Activated CD4-positive, alpha-beta T cell treated with anti-CD3 and anti-CD28 coated beads, Interleukin-2, amount 10 ng/mL, durations not matched to agents 24 days and 14 days (primary cell): ENCODE measurements at places on chromosomes 1 and 21.

- no peak overlapping the region for H3K4me3 ChIP-seq
- H3K36me3 ChIP-seq: peaks cover 57% of the 10 kb centered on the region
- H3K27ac ChIP-seq: no peak overlapping the region
- H3K27me3 ChIP-seq: no peaks in the 10 kb centered on the region
- DNase-seq: no peak
- H3K4me1 ChIP-seq: peaks cover 4% of the 10 kb centered on the region
Measured at GRCh38 chr1:24673341-24673740, 30.2 kb downstream of the SRRM1 start.

DNA sequence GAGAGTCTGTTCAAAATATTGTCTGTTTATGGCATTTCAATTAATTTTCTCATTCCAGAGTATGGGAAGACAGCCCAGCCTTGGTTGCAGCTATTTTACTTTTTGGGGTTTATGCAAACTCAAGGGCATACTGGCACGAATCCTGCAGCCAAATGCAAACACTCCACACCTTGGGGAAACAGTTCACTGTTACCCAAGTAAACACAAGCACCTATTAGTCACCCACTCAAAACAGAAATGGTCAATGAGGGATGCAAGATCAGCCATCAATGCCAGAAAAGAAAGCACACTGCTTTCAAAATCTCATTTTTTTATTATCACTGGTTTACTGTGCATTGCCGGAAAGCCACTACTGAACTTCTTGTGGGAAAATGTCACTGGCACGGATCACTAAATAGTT lies 170.6 kb downstream of the RUNX1 start:
- no peak overlapping the region for H3K27ac ChIP-seq
- DNase-seq: no peak
- H3K27me3 ChIP-seq: no peaks in the 10 kb centered on the region
- peaks cover 38% of the 10 kb centered on the region for H3K4me1 ChIP-seq
- no peak overlapping the region for H3K4me3 ChIP-seq
- peaks cover 72% of the 10 kb centered on the region for H3K36me3 ChIP-seq

DNA sequence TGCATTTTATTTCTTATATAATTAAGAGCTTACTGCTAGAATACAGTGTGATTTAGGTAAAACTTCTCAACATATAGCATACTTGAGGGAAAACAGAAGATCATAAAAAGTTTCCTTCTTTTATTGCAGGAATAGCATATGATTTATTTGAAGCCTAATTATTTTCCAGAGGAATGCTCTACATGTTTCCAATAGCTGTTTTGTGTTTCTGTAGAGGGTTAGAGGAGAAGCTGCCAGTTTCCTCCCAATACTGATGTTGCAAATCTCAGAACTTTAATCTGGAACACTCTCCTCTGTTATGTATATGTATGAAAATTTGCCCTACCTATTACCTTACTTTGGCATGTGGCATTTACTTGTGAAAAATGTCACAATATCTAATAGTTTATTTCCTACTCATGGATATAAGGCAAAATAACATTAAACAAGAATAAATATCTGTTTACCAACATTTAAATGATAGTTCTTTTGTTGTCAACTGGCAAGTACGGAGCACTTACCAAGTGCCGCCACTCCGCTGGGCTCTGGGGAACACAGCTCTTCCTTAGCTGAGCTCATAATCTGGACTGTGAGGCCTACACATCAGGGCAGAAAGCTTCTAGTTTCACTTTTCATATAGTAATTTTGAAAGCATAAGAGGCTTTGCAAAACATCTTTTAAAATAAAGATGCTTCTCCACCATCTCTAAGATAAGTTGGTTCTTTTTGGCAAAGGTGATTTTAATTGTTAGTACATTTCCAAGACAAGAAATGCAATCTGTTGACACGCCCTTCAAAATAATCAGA lies 239.8 kb upstream of the C1orf105 start:
- no peaks in the 10 kb centered on the region for H3K36me3 ChIP-seq
- peak; percentile 84 for DNase-seq
- H3K4me3 ChIP-seq: peak overlapping the region; percentile 82
- H3K27me3 ChIP-seq: no peaks in the 10 kb centered on the region

- no peak overlapping the region for H3K4me3 ChIP-seq
- H3K4me1 ChIP-seq: peaks cover 5% of the 10 kb centered on the region
- no peak overlapping the region for H3K27ac ChIP-seq
- H3K27me3 ChIP-seq: peaks cover 39% of the 10 kb centered on the region
- no peaks in the 10 kb centered on the region for H3K36me3 ChIP-seq
Measured at GRCh38 chr1:190475421-190476141, 2.1 kb downstream of the BRINP3 start.

GRCh38 chr21:42576639-42577038 lies 63.0 kb downstream of the SLC37A1 start:
- no peak for DNase-seq
- H3K4me1 ChIP-seq: no peaks in the 10 kb centered on the region
- H3K36me3 ChIP-seq: peaks cover 27% of the 10 kb centered on the region
- H3K27me3 ChIP-seq: no peaks in the 10 kb centered on the region
- H3K27ac ChIP-seq: no peak overlapping the region
- no peak overlapping the region for H3K4me3 ChIP-seq

GRCh38 chr1:223161321-223161720 lies 18.3 kb upstream of the TLR5 start:
- H3K4me1 ChIP-seq: no peaks in the 10 kb centered on the region
- H3K4me3 ChIP-seq: no peak overlapping the region
- H3K36me3 ChIP-seq: no peaks in the 10 kb centered on the region
- H3K27ac ChIP-seq: no peak overlapping the region
- DNase-seq: no peak
- peaks cover 2% of the 10 kb centered on the region for H3K27me3 ChIP-seq

DNA sequence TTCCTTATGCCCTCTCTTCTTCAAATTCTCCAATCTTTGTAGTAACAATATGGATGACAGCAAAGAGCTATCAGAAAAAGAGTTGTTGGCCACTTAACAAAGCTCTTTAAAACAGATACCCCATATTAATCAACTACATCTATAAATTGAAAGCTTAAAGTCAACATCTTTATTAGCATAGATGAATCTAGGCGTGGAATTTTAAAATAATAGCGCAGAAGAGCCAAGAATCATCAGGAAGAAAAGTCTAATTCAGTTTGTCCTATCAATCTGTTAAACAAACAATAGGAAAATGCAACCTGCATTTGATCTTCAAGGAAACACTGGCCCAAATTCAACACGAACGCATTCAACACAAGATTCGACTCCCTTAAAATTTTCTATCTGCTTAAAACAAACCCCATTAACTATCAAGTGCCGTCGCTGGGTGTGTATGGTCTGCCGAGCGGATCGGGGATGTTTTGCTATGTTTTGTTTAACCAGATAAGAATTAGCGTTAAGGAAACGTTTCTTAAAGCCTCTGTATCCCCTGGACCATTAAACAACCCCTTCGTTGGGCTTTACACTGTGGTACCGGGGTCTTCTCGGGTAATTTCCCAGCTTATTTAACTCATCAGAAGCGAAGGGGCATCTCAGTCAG lies 1.0 kb downstream of the LYST start:
- peak overlapping the region; percentile 99 for H3K4me3 ChIP-seq
- H3K27me3 ChIP-seq: no peaks in the 10 kb centered on the region
- no peak for DNase-seq

GRCh38 chr1:37162059-37162458 lies 127.7 kb upstream of the GRIK3 start:
- no peak overlapping the region for H3K4me3 ChIP-seq
- no peak overlapping the region for H3K27ac ChIP-seq
- DNase-seq: no peak

- no peaks in the 10 kb centered on the region for H3K36me3 ChIP-seq
- no peak overlapping the region for H3K4me3 ChIP-seq
- H3K4me1 ChIP-seq: no peaks in the 10 kb centered on the region
- no peak for DNase-seq
- no peak overlapping the region for H3K27ac ChIP-seq
Measured at GRCh38 chr1:35650416-35650815, 9.1 kb upstream of the PSMB2 start.

DNA sequence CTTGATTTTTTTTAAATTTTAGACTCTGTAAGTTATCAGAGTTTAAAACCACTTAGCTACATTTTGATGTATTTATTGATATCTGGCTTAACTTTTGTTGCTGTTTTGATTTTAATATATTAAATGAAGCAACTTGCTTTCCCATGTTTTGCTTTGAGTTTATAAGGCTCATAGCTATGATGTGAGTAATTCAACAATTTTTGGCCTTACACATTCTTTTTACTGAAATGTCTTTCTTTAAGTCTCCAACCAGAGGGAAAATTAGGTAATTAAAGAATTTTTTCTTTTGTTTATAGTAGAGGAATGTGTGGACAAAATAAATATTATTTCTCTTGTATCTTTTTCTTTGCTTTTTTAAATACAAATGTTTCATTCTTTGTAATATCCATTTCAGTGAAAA lies 258.3 kb upstream of the ADAMTS5 start:
- no peaks in the 10 kb centered on the region for H3K4me1 ChIP-seq
- no peaks in the 10 kb centered on the region for H3K27me3 ChIP-seq

DNA sequence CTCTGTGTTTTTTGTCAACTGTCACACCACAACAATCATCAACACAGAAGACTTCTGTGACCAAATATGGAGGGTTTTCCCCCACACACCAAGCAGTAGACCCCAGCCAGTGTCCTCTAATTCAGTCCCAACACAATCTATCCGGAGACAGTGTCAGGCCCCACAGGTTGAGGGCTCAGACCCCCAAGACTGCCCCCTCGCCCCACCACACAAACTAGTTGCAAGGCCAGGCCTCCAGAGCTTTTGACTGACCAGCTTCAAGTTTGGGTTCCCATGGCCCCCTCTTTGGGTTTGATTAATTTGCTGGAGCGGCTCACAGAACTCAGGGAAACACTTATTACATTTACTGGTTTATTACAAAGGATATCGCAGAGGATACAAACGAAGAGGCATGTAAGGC lies 37.2 kb downstream of the NEK2 start:
- H3K27me3 ChIP-seq: peaks cover 7% of the 10 kb centered on the region
- H3K4me3 ChIP-seq: no peak overlapping the region

GRCh38 chr21:18222346-18222745 lies 22.3 kb upstream of the CHODL start:
- no peak for DNase-seq
- no peaks in the 10 kb centered on the region for H3K4me1 ChIP-seq
- H3K27ac ChIP-seq: no peak overlapping the region
- no peaks in the 10 kb centered on the region for H3K36me3 ChIP-seq
- no peaks in the 10 kb centered on the region for H3K27me3 ChIP-seq
- H3K4me3 ChIP-seq: no peak overlapping the region

DNA sequence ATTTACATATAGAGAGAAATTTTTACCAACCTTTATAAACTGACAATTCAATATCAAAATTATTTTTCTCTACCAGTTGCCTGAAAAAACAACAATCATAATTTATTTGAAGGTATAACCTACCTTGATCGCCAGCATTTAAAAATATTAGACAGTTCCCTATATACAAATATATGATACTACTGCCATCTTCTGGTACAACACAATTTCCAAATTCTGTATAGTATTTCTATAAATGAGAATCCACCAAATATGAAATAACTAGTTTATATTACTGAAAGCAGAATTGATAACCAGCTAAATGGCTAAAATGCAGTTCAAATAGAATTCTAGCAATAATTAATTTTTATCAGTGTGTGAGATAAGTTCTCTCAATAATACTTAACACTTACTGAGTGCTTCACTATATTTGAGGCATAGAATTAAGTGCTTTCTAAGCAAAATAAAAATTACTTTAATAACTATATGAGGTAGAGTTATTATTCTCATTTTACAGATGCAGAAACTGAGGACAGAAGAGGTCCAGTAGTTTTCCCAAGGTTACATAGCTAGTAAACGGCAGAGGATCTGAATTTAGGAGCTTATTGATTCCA lies 75.6 kb downstream of the PIGK start:
- H3K4me3 ChIP-seq: no peak overlapping the region

GRCh38 chr1:110390692-110391245 lies at the start of gene SLC16A4:
Gene SLC16A4 (minus strand): TSS chr1:110391026. CDS start chr1:110389323, 1,703 bp downstream.
- H3K4me3 ChIP-seq: no peak within 1 kb of the TSS
- H3K4me1 ChIP-seq: peaks cover 4% of the 10 kb centered on the region
- H3K27ac ChIP-seq: no peak within 1 kb of the TSS
- H3K27me3 ChIP-seq: no peaks in the 10 kb centered on the region
- H3K36me3 ChIP-seq: peaks cover 19% of the 10 kb centered on the region
- DNase-seq: no peak

GRCh38 chr1:23622284-23622683 lies 63.0 kb upstream of the ID3 start:
- no peak overlapping the region for H3K4me3 ChIP-seq
- peaks cover 8% of the 10 kb centered on the region for H3K36me3 ChIP-seq
- no peak for DNase-seq
- peaks cover 54% of the 10 kb centered on the region for H3K4me1 ChIP-seq
- H3K27ac ChIP-seq: no peak overlapping the region

- no peak overlapping the region for H3K27ac ChIP-seq
- H3K36me3 ChIP-seq: no peaks in the 10 kb centered on the region
- DNase-seq: no peak
- peaks cover 15% of the 10 kb centered on the region for H3K27me3 ChIP-seq
- no peak overlapping the region for H3K4me3 ChIP-seq
Measured at GRCh38 chr21:45465611-45466329, 60.8 kb downstream of the COL18A1 start.

- H3K4me3 ChIP-seq: no peak overlapping the region
- no peak overlapping the region for H3K27ac ChIP-seq
- no peak for DNase-seq
- H3K36me3 ChIP-seq: no peaks in the 10 kb centered on the region
- no peaks in the 10 kb centered on the region for H3K4me1 ChIP-seq
- H3K27me3 ChIP-seq: peaks cover 7% of the 10 kb centered on the region
Measured at GRCh38 chr1:112268408-112268807, 127.6 kb upstream of the CTTNBP2NL start.

- H3K27me3 ChIP-seq: no peaks in the 10 kb centered on the region
- H3K27ac ChIP-seq: no peak overlapping the region
- H3K36me3 ChIP-seq: no peaks in the 10 kb centered on the region
- H3K4me3 ChIP-seq: no peak overlapping the region
- no peaks in the 10 kb centered on the region for H3K4me1 ChIP-seq
Measured at GRCh38 chr1:165073185-165074007, 283.1 kb downstream of the LMX1A start.

GRCh38 chr21:38965910-38966504 lies 160.3 kb downstream of the ETS2 start:
- peaks cover 5% of the 10 kb centered on the region for H3K4me1 ChIP-seq
- DNase-seq: no peak
- H3K4me3 ChIP-seq: no peak overlapping the region
- H3K27me3 ChIP-seq: no peaks in the 10 kb centered on the region
- H3K27ac ChIP-seq: no peak overlapping the region
- H3K36me3 ChIP-seq: no peaks in the 10 kb centered on the region

DNA sequence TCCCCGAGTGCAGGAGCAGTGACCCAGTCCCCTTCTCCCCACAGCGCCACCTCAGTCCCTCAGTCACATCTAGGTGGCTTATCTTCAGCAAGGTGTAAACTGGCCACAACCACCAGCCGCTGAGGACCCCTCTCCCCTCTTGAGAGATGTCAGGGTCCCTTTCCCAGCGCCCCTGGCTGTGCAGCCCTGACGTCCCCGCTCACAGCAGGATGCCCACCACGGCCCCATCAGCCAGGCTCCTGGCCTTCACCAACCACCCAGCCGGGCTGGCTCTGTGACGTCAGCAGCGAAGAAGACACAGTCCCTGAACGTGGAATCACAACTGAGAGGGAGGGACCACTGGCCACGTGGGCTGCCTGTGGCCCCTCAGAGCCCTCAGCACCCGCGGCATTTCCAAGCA lies 249.4 kb downstream of the NPHP4 start:
- H3K4me1 ChIP-seq: no peaks in the 10 kb centered on the region
- H3K4me3 ChIP-seq: no peak overlapping the region
- H3K27me3 ChIP-seq: peaks cover 1% of the 10 kb centered on the region
- DNase-seq: no peak
- H3K36me3 ChIP-seq: no peaks in the 10 kb centered on the region

- no peak overlapping the region for H3K4me3 ChIP-seq
- no peak for DNase-seq
- H3K27me3 ChIP-seq: no peaks in the 10 kb centered on the region
Measured at GRCh38 chr1:82932207-82932606, 1066.7 kb downstream of the TTLL7 start.
